ENCODE measurements at places on chromosomes 3 and 15. TPM values are rescaled to one million over a fixed set of nuclear protein-coding genes. Genes with fewer than 3 reads are reported as not detected.

TARS3 gene
- total RNA-seq, result 9.3 TPM

- DNase-seq, result no peak
These were observed 485.9 kb downstream of the SQOR start for GRCh38 chr15:46120713-46121112.

DNA sequence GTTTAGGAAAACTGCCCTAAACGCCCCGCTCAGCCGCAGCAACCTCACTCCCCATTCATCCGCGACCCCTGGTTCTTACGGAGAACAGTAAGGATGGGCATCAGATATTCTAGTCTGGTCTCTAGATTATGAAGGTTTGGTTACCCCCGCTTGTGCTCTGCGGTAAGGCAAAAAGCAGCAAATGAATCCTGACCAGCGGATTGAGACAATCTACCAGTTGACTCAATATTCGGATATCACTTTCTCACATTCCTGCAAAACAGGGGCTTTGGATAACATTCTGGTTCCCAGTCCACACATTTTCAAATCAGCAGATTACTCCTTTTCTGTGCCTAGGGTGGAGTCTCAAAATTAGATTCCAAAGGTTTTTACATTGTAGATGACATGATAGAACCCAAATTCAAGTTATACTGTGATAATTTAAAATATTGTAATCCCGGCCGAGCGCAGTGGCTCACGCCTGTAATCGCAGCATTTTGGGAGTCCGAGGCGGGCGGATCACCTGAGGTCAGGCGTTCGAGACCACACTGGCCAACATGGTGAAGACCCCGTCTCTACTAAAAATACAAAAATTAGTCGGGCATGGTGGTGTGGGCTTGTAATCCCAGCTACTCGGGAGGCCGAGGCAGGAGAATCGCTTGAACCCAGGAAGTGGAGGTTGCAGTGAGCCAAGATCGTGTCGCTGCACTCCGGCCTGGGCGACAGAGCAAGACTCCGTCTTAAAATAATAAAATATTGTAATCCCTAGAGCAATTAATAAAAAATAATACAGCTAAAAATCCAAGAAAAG, 1.1 kb upstream of the CYFIP1 start:
- no peak for DNase-seq

- no peak for DNase-seq
These were observed 8.2 kb downstream of the RAB8B start for GRCh38 chr15:63197626-63198025.

HHLA2 gene
- not detected for total RNA-seq

GRCh38 chr3:83002869-83003445, 1241.5 kb upstream of the GBE1 start:
- DNase-seq, result no peak

PLA2G4E gene
- not detected for total RNA-seq

DNA sequence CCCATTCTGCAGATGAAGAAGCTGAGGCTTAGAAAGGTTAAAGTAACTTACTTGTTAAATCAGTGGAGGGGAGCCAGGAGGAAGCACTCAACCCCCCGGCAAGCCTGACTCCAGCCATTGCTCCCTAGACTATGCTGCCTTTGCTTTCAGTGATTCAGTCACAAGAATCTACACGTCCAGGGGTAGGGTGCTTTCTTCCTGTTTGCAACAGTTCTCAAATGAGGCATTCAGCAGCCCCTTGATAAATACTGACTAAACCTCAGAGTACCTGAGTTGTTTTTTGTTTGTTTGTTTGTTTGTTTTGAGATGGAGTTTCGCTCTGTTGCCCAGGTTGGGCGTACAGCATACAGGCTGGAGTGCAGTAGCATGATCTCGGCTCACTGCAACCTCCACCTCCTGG, 28.6 kb downstream of the MAGEF1 start:
- DNase-seq, result no peak
